ENCODE measurements at places on chromosomes 12 and 14.

DNA sequence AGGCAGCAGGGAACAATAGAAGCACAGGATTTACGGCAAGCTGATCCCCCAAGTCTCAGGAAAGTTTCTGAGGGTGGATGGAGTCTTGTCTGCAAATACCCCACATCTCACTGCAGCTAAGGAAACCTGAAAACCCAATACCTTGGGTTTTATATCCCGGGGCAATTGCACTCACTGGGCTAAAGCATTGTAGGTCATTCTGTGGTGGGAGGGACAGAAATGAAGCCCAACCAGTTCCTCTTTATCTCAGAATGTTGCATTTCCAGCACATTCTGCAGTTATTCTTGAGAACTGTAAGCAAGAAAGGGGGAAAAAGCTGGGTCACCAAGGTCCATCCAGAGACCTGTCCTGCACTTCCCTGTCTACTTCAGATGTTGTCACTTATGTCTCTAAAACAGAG is 39.8 kb downstream of the C12orf42 start:
- no peak for DNase-seq

- DNase-seq, result no peak
Observed at GRCh38 chr14:99041820-99042174, 230.2 kb downstream of the BCL11B start.

DNA sequence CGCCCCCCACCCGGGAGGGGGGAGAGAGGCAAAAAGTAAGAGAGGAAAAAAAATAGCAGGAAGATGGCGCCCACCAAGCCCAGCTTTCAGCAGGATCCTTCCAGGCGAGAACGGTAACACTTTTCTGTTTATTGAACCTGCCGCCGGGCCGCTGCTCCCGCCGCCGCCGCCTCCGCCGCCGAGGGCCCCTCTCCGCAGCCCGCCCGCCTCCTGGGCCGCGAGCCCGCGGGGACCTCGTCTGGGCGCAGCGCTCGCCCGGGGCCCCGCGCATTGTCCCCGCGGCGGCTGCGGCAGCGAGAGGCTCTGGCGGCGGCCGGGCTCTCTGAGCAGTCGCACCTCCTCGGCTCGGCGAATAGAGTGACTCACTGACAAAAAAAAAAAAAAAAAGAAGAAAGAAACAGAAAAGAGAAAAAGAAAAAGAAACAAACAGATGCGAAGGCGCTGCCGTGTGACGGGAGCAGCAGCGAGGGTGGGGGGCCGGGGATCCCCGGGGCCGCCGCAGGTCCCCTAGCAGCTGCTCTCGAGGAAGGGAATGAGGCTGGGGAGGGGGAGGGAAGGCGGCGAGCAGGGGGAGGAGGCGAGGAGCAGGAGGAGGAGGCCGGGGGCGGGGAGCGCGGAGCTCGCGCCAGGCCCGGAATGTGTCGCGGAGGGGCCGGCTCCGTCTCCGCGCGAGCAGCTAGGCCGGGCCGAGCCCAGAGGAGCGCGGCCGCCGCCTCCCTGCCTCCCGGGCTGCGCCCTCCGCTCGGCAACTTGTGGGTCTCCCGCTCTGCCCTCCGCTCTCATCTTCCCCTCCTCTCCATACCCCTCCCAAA is 781 bp downstream of the NPAS3 start:
- peak; percentile 83 for DNase-seq

- DNase-seq, result no peak
Observed at GRCh38 chr14:49569281-49569680, 16.9 kb downstream of the RPS29 start.

GRCh38 chr14:51783765-51784164 is 76.6 kb upstream of the GNG2 start:
- DNase-seq, result no peak

- no peak for DNase-seq
Observed at GRCh38 chr12:95445884-95446505, 28.0 kb upstream of the METAP2 start.

- no peak for DNase-seq
Observed at GRCh38 chr14:61608245-61609165, 86.8 kb upstream of the HIF1A start.

DNA sequence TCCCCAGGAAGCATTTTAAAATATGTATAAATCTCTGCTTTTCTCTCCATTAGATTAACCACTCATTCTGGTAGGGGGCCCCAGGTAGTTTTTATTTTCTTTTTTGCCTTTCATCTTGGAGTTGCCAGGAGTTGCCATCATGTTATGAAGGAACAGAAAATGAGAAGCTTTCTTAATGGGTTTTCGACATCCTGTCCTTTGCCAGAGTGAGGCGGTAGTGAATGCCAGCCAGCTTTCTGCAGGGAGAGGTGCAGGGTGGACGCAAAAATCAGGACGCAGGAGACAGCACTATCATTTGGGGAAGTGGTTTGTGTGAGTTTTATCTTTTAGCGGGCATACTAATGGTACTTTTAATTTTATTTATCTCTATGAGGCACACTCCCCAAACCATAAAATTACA is 1.7 kb downstream of the RASSF8 start:
- DNase-seq, result peak; percentile 80

GRCh38 chr12:98516111-98516873 is 902 bp downstream of the TMPO start:
- DNase-seq, result peak; percentile 83

DNA sequence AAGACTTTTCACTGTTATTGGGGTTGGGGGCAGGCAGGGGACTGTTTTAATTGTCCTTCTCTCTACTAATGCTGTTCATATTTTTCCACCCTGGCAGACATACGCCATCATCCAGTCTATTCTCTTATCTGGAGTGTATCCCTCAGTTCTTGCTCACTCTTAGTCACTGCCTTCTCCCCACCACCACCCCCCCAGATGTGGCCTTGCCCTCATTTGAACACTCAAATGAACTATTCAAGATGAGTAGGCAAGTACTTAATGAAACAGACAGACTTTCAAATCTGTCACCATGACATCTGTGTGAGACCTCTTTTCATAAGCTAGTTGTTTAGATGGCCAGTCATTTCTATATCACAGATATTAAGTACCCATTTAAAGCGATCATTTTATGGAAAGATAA is 10.1 kb downstream of the NUDT4 start:
- no peak for DNase-seq

DNA sequence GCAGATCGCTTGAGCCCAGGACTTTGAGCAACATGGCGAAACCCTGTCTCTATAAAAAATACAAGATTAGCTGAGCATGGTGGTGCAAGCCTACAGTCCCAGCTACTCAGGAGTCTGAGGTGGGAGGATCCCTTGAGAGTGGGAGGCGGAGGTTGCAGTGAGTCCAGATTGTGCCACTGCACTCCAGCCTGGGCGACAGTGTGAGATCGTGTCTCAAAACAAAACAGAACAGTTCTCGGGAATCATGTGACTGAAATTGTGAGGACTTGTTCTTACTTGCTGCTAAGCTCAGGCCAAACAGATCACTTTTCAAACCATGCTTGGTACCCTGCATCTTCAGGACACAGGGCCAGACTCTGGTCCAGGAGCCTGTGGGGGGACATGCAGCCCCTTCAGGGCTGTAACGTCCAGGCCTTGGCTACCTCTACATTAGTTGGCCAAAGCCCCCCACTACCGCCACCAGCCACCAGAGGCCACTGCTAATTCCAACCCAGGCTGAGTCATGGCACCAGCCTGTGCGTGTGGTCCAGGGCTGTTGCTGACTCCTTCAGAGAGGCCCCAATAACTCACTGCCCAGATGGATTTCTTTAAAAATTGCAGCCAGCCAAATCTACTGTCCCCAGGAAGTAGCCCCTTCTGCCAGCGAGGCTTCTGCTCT is 33.4 kb upstream of the SYNDIG1L start:
- no peak for DNase-seq

- no peak for DNase-seq
Observed at GRCh38 chr14:89750908-89751392, 203.6 kb downstream of the EFCAB11 start.

GRCh38 chr12:30630979-30631285 is 64.7 kb downstream of the IPO8 start:
- DNase-seq, result no peak

All from right cardiac atrium (tissue), 5 donors.